ENCODE measurements at places on chromosomes 7 and 10.

GRCh38 chr10:73494877-73495225 lies 973 bp downstream of the PPP3CB start:
- no peak for DNase-seq

DNA sequence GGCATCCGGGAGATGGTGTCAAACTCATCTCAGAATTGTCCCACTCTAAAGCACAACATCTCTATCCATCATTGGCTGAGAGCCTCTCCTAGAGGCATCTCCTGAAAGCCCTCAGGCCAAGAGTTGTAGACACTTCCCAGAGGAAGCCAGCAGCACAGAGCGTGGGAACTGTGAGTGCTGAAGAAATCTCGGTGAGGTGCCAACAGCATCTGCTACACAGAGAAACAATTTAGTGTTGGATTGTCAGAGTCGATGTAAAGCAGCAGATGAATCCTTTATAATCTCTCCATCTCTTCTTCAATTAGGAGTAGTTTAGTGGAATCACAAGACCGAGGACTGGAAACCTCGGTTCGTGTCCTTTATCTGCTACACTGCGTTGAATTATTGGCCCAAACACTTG lies 172.2 kb downstream of the C7orf25 start:
- no peak for DNase-seq

DNA sequence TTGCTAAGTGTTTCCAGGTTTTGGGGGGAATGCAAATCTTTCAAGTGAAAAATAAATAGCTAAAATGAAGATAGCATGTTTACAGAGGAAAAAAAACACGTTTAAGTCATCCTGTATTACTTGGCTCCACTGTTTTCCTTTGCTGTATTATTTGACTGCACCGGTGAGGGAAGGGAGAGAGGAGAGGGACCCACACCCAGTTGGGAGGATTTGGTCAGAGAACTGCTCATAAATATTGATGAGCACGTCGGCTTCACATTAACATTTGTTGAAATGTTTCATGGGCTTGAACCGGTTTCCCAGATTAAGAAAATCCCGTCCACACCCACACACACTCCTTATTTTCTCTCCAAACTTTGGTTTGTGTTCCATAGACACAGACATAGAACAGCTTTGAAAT lies 493.8 kb upstream of the MGMT start:
- no peak for DNase-seq

DNA sequence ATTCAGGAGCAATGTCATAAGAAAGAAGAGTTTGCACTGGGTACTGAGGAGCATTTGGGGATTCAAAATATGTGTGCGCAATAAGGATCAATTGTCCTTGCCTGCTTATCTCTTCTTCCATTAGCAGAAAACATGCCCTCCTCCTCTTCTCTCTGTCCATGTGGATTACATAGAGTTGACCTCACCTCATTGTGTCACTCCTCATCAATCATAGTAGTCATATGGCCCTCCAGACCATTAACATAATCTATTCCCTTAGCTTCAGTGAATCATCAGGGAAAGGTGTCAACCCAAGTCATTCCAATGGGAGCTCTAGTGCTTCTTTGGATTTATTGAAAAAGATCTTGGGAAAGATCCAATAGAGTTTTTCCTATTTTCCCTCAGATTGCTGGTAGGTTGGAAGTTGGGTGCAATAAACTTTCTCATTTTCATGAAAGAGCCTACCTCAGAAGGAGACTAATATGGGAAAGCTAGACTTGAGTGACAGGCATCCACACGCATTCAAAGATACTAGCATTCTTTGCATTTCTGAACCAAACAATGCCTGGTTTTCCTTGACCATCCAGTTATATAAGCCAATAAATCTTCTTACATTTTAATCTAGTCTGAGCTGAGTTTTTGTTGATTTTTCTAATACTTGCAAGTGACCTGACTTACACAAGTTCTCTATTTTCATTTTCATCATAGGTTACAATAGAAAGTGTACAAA lies 71.5 kb upstream of the FAM13C start:
- DNase-seq: no peak

DNA sequence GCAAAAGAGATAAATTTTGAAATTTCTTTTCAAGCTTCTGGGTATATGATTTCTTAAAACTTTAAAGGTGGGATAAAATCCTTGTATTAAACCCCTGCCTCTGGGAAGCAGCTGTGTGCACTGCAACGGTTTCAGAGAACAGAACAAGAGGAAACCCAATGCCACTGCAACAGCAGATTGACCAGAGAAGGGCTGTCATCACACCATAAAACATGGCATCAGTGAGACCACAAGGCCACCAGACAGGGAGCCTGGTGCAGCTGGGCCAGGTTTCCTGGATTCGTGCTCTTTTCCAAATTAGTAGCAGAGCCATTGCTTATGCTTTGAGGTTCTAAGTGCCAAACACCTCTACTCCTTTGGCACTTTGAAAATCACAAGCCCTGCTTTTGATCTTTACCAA lies 152.4 kb downstream of the PRPF18 start:
- DNase-seq: peak; percentile 49

DNA sequence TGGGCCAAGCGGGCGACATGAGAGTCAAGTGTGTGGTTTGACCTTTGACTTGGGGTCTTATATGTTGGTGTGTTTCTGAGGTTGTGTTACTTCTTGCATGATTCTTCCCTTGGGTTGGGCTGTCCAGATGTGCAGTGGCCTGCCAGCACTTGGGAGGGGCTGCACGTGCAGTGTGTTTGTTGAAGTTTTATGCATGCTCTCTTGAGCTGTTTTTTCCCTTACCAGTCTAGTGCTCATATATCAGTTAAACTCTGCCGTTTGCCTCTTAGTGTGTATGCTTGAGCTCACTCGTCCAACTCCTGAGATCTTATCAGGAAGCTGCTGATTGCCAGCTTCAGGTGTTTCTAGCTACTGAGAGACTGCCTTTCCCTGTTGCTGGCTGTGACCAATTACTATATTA lies 23.1 kb downstream of the SP4 start:
- DNase-seq: no peak

- DNase-seq: peak; percentile 90
Observed at GRCh38 chr10:76282061-76283025, 850.9 kb downstream of the LRMDA start.

- peak; percentile 93 for DNase-seq
Observed at GRCh38 chr10:69045441-69046300, 42.2 kb upstream of the SRGN start.

DNA sequence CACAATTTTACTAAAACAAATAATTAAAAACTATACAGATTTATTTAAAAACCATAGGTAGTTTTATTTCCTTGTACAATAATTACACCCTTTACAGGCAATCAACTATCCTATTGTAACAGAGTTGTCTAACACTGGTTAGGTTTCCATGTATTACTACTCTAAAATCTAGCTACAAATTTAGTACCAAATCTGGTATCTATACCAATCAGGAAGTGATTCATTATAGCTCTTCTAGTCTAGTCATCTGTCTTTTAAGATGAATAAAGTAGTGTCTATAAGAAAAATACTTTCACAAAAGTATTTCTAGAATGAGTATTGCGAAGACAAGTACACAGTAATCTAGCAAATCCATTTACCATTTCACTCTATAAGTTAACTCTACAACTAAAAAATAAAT lies 16.9 kb downstream of the ZNF800 start:
- DNase-seq: no peak

- no peak for DNase-seq
Observed at GRCh38 chr7:99272476-99273045, at the start of gene MYH16. MYH16 (plus strand) TSS chr7:99272839.

- DNase-seq: no peak
Observed at GRCh38 chr10:47063858-47064257, 152.6 kb downstream of the PTPN20 start.

GRCh38 chr10:123378302-123378701 lies 224.1 kb downstream of the BUB3 start:
- DNase-seq: no peak

GRCh38 chr7:139095194-139095659 lies 14.3 kb downstream of the ZC3HAV1 start:
- DNase-seq: peak; percentile 97

DNA sequence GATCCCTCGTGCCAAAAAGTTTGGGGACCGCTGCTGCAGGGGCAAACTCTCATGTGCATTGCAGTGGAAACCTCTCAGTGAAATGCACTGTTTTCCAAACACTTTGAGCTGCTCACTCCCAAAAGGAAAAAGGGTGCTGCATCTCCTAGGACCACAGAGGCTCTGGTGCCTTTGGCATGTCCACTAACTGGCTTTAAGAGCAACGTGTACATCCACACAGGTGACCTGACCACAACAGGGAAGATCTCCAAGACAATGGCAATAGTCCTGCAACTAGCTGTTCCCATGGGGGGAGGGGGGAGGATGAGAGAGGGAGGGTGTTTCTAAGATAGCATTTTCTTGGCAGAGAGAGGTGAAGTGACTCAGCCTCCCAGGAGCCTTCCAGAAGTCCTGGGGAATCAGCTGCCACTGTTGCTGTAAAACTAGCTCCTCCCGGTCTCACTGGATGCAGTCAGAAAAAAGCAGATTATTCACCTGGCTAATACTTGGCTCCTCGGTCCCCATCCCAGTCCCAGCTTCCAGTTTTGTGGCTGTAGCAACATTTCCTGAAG lies 181.7 kb downstream of the HECW1 start:
- DNase-seq: no peak

- DNase-seq: no peak
Observed at GRCh38 chr10:88893611-88894010, 13.6 kb downstream of the STAMBPL1 start.

GRCh38 chr7:69035826-69036225 lies 562.4 kb upstream of the AUTS2 start:
- no peak for DNase-seq

DNA sequence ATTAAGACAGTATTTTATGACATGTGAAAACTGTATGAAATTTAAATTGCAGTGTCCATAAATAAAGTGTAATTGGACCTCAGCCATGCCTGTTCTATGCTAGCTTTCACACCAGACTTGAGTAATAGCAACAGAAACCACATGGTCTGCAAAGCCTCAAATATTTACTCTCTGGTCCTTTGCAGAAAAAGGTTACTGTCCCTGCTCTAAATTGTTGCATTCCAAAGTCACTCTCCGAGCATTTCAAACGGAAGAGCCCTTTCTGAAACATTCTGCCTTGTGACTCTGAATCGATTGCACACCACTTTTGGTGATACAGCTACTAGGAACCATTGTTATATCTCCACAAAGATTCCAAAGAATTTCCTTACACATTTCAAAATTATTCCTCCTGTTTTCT lies 81.0 kb upstream of the STK17A start:
- DNase-seq: no peak

DNA sequence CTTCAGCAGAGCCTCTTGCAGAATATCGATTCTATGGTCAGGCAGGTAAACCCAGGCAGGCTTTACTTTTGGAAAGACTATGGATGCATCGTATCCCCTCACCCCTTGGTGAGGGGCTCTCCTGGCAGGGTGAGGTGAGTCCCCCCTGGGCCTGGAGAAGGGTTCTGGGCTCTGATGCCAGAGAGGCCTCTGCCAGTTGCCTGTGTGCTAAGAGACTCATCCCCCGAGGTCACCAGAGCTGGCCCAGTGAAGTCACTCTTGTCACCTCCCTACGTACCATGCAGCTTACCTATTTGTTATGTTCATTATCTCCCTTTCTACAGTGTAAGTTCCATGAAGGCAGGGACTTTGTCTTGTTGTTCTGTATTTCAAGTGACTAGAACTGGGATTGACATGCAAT lies 51.3 kb downstream of the TSPAN15 start:
- no peak for DNase-seq

DNA sequence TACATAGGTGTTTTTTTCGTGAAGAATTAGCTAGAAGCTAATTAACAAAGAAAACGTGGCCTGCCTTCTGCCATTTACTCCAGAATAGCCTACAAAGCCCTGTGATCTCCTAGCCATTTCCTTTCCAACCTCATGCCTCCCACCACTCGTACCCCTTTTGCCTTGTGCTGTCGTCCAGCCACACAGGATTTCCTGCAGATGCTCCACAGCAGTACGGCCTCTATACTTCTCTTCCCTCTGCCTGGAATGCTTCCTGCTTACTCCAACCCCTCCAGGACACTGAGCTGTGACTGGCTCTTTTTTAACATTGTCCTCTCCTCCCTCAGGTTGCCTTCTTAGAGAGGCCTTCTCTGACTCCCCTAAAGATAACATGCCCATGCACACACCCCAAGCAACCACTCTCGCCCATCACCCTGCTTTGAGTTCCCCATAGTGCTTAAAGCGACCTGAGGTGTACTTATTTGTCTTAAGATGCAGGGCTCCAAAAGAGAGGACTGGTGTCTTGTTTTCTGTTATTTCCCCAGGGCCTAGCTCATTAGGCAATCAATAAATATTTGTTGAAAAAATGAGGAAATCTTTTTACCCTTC lies 32.7 kb downstream of the STK17A start:
- no peak for DNase-seq

DNA sequence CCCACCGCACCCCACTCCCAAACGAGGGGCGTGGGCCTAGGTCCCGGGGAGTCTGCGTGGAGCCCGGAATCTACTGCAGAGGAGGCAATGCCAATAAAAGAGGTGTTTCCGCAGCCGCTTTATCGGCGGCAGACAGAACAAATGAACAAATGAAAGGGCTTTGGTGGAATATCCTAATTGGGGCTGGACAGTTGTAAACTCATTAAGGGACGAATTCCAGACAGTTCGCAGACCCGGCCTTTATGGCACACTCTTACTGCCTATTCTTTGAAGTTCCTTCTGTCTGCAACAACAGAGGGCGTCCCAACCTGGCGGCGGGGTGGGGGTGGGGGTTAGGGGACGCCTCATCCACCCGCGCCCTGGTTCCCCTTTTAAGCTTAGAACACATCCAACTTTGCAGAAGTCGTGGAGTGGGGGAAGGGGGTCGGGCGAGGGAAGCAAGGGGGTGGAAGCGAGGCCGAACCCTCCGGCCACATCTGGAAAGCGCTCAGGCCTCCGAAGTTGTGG lies 4.1 kb downstream of the HOXA9 start:
- DNase-seq: peak; percentile 90

- DNase-seq: no peak
Observed at GRCh38 chr10:30542895-30543288, 86.7 kb downstream of the LYZL2 start.

- no peak for DNase-seq
Observed at GRCh38 chr10:130230036-130230435, 93.8 kb downstream of the GLRX3 start.

- DNase-seq: no peak
Observed at GRCh38 chr7:94615666-94616065, 40.3 kb downstream of the SGCE start.

DNA sequence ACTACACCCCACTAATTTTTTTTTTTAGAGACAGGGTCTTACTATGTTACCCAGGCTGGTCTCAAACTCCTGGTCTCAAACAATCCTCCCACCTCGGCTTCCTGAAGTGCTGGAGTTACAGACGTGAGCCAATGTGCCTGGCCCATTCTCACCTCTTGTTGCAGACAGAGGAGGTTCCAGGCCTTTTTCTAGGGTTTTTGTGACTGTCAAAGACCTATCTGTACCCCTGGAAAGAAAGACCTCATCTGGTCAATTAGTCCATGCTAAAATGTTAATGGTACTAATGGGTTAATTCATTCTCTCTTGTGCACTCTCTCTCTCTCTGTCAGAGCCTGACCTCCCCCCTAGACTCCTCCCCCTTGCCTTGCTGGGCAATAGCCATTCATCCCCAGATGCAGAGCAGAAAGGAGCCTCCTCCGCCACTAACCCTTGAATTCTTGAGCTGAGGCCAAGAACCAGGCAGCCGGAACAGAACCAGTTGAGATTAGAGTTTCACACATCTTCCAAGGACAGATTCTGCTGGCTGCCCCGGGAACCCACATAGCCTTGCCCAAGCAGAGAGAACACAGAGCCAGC lies 209.7 kb downstream of the SKIDA1 start:
- DNase-seq: no peak

All from hematopoietic multipotent progenitor cell treated with erythropoietin and hydrocortisone succinate and interleukin-3 and kit ligand, for 4 days (in vitro differentiated cells).